ENCODE measurements at places on chromosomes 11 and 22. TPM values are rescaled to one million over a fixed set of nuclear protein-coding genes. Genes with fewer than 3 reads are reported as not detected.

DCUN1D5 gene
- 17.7 TPM for total RNA-seq

CD82 gene
- total RNA-seq = 59.5 TPM

OR2D2 gene
- total RNA-seq = not detected

DNA sequence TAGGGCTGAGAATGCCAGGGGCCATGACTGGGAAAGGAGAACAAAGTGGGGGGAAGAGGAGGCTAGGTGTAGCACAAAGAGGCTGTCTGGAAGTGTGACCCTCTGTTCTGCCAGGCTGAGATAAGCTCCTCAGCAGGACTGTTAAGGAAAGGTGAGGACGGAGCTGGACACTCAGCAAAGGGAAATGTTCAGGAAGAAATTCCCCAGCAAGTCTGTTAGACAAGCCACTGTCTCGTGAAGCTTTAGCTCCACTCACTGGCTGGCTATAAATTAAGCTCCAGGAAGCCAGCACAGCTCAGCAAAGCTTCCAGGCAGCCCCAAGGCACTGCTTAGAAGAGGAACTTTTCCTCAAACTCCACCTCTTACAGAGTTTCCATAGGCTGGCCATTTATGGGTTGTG lies 181.2 kb upstream of the API5 start:
- H3K4me3 ChIP-seq = no peak overlapping the region
- no peaks in the 10 kb centered on the region for H3K27me3 ChIP-seq
- no peak for DNase-seq
- no peak overlapping the region for H3K27ac ChIP-seq
- no peaks in the 10 kb centered on the region for H3K36me3 ChIP-seq

GRCh38 chr11:3073029-3073435 lies 15.8 kb upstream of the CARS1 start:
- no peaks in the 10 kb centered on the region for H3K36me3 ChIP-seq
- no peaks in the 10 kb centered on the region for H3K4me1 ChIP-seq
- H3K4me3 ChIP-seq = no peak overlapping the region
- no peak overlapping the region for H3K27ac ChIP-seq
- no peaks in the 10 kb centered on the region for H3K27me3 ChIP-seq
- DNase-seq = no peak

DNA sequence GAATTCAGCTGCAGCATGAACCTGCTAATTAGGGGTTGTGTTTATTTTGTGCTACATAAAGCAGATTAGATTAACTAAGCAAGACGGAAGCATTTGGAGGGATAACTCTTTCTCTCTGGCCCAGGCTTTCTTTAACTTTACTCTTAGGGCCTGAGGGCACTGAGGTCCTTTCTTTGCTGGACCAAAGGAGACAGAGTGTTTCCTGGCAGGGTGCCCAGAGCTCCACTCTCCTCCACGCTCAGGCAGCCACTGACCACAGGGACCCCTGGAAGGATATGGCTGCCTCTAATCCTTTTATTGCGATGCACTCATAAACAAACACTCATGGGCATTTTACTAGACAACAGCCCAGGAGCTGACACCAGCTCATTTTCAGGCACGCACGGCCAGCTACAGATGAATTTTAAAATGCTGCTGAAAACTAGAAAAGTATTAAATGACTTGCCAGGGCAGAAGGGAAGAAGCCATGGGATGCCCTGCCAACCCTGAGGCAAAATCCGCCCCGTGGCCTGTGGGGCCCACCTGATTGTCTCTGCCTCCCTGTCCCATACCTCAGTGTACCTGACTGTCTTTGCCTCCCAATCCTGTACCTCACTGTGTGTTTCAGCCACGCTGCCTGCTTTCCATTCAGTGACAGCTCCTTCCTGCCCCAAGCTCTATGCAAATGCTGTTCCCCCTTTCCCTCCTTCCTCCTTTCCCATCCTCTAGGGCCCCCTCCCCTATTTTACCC lies 192.6 kb upstream of the NAV2 start:
- H3K36me3 ChIP-seq = no peaks in the 10 kb centered on the region
- no peak overlapping the region for H3K4me3 ChIP-seq
- no peak for DNase-seq
- H3K4me1 ChIP-seq = peaks cover 16% of the 10 kb centered on the region

JAML gene
- total RNA-seq = 13.5 TPM

GRCh38 chr22:17164392-17165024 lies 5.4 kb upstream of the HDHD5 start:
- H3K4me1 ChIP-seq = peaks cover 24% of the 10 kb centered on the region
- no peaks in the 10 kb centered on the region for H3K36me3 ChIP-seq
- H3K4me3 ChIP-seq = no peak overlapping the region
- H3K27me3 ChIP-seq = no peaks in the 10 kb centered on the region

DNA sequence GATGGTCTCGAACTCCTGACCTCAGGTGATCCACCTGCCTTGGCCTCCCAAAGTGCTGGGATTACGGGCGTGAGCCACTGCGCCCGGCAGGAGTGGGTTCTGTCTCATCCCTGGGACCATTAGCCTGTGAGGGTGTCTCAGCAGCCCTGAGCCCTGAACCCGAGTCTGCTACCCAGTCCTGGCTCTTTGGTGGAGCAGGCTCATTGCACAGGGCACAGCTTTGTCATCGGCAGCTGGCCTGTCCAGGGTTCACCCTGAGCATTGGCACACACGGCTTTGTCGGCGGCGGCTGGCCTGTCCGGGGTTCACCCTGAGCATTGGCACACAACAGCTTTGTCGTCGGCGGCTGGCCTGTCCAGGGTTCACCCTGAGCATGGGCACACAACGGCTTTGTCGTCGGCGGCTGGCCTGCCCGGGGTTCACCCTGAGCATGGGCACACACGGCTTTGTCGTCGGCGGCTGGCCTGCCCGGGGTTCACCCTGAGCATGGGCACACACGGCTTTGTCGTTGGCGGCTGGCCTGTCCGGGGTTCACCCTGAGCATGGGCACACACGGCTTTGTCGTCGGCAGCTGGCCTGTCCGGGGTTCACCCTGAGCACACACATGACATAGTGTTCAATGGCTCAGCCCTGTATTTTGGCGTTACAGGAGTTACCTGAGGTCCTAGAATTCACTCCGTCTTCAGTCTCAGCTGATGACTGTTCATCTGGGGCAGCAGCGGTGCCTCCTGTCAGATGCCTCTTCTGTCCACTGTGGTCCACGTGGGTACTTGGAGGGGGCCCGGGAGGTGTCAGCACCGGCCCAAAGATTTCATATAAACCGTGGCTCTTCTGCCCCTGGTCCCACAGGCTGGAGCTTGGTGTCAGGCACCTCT lies 1082.5 kb downstream of the BRD1 start:
- no peaks in the 10 kb centered on the region for H3K4me1 ChIP-seq
- no peaks in the 10 kb centered on the region for H3K36me3 ChIP-seq
- H3K4me3 ChIP-seq = no peak overlapping the region
- H3K27ac ChIP-seq = no peak overlapping the region

- no peak for DNase-seq
- no peak overlapping the region for H3K4me3 ChIP-seq
- H3K27ac ChIP-seq = no peak overlapping the region
- H3K27me3 ChIP-seq = no peaks in the 10 kb centered on the region
These were observed 7.9 kb downstream of the CD82 start for GRCh38 chr11:44573333-44573732.

GRCh38 chr11:73996161-73996747 lies 12.6 kb downstream of the UCP3 start:
- no peaks in the 10 kb centered on the region for H3K4me1 ChIP-seq
- H3K27ac ChIP-seq = no peak overlapping the region
- no peak for DNase-seq
- no peaks in the 10 kb centered on the region for H3K27me3 ChIP-seq

- H3K36me3 ChIP-seq = no peaks in the 10 kb centered on the region
- H3K4me1 ChIP-seq = no peaks in the 10 kb centered on the region
- no peaks in the 10 kb centered on the region for H3K27me3 ChIP-seq
- no peak overlapping the region for H3K27ac ChIP-seq
These were observed 18.3 kb upstream of the SLC5A1 start for GRCh38 chr22:32024796-32025195.

GRCh38 chr11:69008737-69009440 lies 4.2 kb downstream of the MRGPRF start:
- no peak for DNase-seq
- H3K27ac ChIP-seq = peak overlapping the region; percentile 90
- no peaks in the 10 kb centered on the region for H3K27me3 ChIP-seq

- no peak overlapping the region for H3K27ac ChIP-seq
- no peak for DNase-seq
- no peak overlapping the region for H3K4me3 ChIP-seq
- no peaks in the 10 kb centered on the region for H3K27me3 ChIP-seq
- no peaks in the 10 kb centered on the region for H3K36me3 ChIP-seq
These were observed 63.6 kb downstream of the CEP57 start for GRCh38 chr11:95853862-95854261.

DNA sequence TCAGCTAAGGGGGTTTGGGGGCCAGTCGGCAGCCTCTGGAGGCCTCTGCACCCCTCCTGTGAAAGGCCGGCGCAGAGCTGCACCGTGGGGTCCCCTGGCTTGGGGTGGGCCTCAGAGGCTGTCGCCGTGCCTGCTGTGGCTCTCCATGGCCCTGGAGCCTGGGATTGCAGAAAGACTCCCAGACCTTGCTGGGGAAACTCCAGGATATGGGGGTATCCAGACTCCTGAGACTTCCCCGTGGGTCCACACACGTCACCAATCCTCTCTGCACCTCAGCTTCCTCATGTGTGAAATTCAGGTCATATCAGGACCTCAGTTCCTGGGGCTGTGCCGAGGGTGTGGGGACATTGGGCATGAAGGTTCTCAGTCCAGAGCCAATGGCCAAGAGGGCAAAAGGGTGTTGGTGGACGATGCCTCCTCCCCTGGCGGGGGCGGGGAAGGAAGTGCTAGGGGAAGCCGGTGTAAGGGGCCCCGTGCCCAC lies 97.1 kb downstream of the KCNQ1 start:
- H3K4me3 ChIP-seq = no peak overlapping the region
- H3K4me1 ChIP-seq = peaks cover 2% of the 10 kb centered on the region

DNA sequence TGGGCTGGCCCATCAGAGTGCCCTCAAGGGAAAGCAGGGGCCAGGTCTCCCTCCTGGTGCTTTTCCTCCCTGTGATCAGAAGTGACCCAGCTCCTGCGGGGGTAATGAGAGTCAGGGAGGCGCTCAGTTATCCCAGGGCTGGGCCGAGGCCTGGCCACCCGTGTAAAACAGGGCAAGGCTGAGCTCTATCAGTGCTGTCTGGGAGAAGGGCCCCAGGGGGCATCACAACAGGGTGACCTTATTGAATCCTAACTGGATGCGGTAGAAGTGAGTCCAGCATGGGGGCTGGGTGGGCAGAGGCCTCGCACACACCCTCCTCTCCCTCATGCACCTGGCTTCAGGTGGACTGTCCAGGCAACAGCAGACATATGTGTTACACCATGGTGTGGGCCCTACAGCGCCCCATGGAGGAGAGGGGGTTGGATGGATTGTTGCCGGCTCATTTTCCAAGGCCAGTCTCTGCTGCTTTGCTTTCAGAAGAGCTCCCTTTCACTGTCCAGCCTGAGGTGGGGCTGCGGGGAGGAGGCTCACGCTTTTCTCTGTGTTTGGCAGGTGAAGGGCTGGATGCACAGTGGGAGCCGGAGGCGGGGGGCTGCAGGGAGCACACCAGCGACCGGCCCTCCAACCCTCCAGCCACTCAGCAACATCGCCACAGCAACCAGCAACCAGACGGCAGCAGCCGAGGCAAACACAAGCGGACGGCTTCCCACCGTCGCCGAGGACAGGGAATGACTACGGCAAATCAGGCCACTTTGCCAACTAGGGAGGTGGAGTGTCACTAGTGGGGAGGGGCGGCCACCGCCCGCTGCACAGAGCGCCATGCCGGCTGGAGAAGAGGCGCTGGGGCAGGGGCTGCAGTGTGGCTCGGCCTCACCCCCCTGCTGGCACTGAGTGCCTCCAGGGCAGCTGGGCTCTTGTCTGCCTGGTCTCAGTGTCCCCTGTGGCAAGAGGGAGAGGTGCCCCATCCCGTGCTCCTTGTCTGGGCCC lies 24.7 kb downstream of the GNAZ start:
- H3K27ac ChIP-seq = no peak overlapping the region
- H3K27me3 ChIP-seq = no peaks in the 10 kb centered on the region
- H3K4me3 ChIP-seq = no peak overlapping the region
- no peaks in the 10 kb centered on the region for H3K4me1 ChIP-seq
- DNase-seq = no peak

Measured in liver (tissue), 10 donors.